Hematopoietic multipotent progenitor cell treated with erythropoietin and hydrocortisone succinate and interleukin-3 and kit ligand, for 6 days (in vitro differentiated cells): ENCODE measurements at places on chromosomes 7 and 10.

GRCh38 chr10:91073286-91073979 is 147.0 kb upstream of the PCGF5 start:
- no peak for DNase-seq

GRCh38 chr7:139431010-139431409 is 52.5 kb downstream of the KLRG2 start:
- no peak for DNase-seq

GRCh38 chr10:61692447-61693010 is 29.8 kb downstream of the CABCOCO1 start:
- no peak for DNase-seq

GRCh38 chr7:129769866-129770808 is 158.6 kb downstream of the NRF1 start:
- DNase-seq = no peak

GRCh38 chr7:16318989-16319915 is 102.1 kb downstream of the CRPPA start:
- DNase-seq = peak; percentile 8

GRCh38 chr7:37439653-37440026 is 9.0 kb downstream of the ELMO1 start:
- DNase-seq = no peak

DNA sequence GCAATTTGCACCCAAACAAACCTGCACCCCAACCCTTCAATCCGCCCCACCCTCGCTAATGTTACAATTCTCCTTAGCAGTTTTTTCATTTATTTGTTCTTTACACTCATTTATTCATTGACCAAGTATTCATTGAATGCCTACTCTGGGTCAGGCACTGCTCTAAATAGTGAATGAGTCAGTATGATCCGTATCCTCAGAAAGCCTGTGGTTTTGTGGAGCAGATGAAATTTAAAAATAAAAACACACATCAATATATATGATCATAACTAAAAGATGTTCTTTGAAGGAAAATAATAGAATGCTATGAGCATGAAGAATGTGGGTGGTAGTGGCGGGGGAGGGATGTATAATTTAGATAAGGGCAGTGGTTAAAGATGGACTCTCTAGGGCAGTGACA is 13.3 kb downstream of the IFIT5 start:
- DNase-seq = no peak

GRCh38 chr7:151845412-151846205 is 31.3 kb downstream of the PRKAG2 start:
- DNase-seq = no peak
